ENCODE measurements at places on chromosomes 2 and 18. TPM values are rescaled to one million over a fixed set of nuclear protein-coding genes. Genes with fewer than 3 reads are reported as not detected.

PRKCE gene
- total RNA-seq = 35.3 TPM

MAP3K19 gene
- total RNA-seq = not detected

SCYGR4 gene
- not detected for total RNA-seq

SLC4A5 gene
- 4.4 TPM for total RNA-seq

CD207 gene
- not detected for total RNA-seq

MRPL33 gene
- total RNA-seq = 61.3 TPM

CRACDL gene
- 0.79 TPM for total RNA-seq

EVA1A gene
- total RNA-seq = 0.38 TPM

GKN1 gene
- total RNA-seq = not detected

SNTG2 gene
- 2.5 TPM for total RNA-seq

TUBA4A gene
- total RNA-seq = 99.8 TPM

OXER1 gene
- 1.9 TPM for total RNA-seq

GALR1 gene
- total RNA-seq = not detected

IL36G gene
- not detected for total RNA-seq

LMAN2L gene
- total RNA-seq = 7.8 TPM

RNF144A gene
- total RNA-seq = 52.1 TPM

RESP18 gene
- total RNA-seq = not detected

SERPINB4 gene
- not detected for total RNA-seq

ASB18 gene
- not detected for total RNA-seq

DNAH7 gene
- total RNA-seq = 0.02 TPM

PRSS56 gene
- total RNA-seq = not detected

LDLRAD4 gene
- 47.2 TPM for total RNA-seq

GAL3ST2 gene
- total RNA-seq = 0.53 TPM

GALNT1 gene
- 45.6 TPM for total RNA-seq

HTR2B gene
- total RNA-seq = not detected

NAT8 gene
- total RNA-seq = not detected

UGT1A5 gene
- not detected for total RNA-seq

CNDP1 gene
- 0.16 TPM for total RNA-seq

HADHB gene
- 79.7 TPM for total RNA-seq

MGAT4A gene
- 109 TPM for total RNA-seq

NDUFV2 gene
- 394 TPM for total RNA-seq

AMER3 gene
- total RNA-seq = not detected

NETO1 gene
- 0.72 TPM for total RNA-seq
